Right lobe of liver (tissue), 6 donors: ENCODE measurements at places on chromosomes 1 and 21. TPM values are rescaled to one million over a fixed set of nuclear protein-coding genes. Genes with fewer than 3 reads are reported as not detected.

- no peaks in the 10 kb centered on the region for H3K27me3 ChIP-seq
- DNase-seq = no peak
- H3K36me3 ChIP-seq = no peaks in the 10 kb centered on the region
Observed at GRCh38 chr1:93459126-93459525, 11.2 kb downstream of the FNBP1L start.

DNA sequence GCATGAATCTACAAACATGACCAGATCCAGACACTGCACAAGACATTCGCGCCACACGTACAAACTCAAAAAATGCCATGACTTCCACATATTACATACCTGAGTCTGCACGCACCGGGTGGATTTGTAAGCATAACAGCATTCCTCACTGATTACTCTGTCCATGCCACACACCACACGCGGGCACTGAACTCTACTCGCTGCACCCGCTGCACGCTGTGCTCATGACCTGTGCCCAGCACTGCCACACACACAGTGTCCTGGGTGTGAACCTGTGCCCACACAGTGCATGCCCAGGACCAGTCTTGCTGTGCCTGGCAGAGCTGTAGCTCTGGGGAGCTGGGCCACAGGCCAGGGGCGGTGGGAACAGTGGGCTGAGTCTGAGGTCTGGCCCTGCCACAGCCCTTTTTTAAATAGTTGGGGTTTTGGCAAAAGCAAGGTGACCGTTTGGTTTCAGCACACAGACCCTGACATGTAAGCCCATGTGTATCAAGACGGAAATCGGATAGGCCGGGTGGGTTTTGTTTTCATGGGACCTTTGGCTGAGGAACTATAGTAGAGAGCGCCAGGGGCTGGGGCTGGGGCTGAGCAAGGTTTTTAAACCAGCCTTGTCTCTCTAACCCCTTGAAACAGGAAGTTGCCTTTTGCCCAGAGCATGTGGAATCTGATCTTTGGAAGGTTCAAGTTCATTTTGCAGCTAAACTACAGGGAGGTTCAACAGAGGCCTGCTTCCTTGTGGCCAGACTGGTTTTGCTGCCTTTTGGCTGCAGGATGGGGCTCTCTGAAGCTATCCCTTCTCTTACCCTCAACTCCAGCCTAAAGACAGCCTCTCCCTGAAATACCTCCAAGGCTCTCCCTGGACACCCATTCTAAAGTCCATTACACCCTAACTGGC is 12.3 kb upstream of the GOLT1A start:
- peak; percentile 89 for DNase-seq
- H3K36me3 ChIP-seq = no peaks in the 10 kb centered on the region
- H3K27me3 ChIP-seq = no peaks in the 10 kb centered on the region
- H3K27ac ChIP-seq = peak overlapping the region; percentile 91
- no peak overlapping the region for H3K4me3 ChIP-seq

GRCh38 chr1:6634371-6635052 is 9.8 kb downstream of the THAP3 start:
- peaks cover 8% of the 10 kb centered on the region for H3K36me3 ChIP-seq
- DNase-seq = peak; percentile 85
- no peak overlapping the region for H3K4me3 ChIP-seq
- H3K27ac ChIP-seq = no peak overlapping the region
- no peaks in the 10 kb centered on the region for H3K27me3 ChIP-seq

DNA sequence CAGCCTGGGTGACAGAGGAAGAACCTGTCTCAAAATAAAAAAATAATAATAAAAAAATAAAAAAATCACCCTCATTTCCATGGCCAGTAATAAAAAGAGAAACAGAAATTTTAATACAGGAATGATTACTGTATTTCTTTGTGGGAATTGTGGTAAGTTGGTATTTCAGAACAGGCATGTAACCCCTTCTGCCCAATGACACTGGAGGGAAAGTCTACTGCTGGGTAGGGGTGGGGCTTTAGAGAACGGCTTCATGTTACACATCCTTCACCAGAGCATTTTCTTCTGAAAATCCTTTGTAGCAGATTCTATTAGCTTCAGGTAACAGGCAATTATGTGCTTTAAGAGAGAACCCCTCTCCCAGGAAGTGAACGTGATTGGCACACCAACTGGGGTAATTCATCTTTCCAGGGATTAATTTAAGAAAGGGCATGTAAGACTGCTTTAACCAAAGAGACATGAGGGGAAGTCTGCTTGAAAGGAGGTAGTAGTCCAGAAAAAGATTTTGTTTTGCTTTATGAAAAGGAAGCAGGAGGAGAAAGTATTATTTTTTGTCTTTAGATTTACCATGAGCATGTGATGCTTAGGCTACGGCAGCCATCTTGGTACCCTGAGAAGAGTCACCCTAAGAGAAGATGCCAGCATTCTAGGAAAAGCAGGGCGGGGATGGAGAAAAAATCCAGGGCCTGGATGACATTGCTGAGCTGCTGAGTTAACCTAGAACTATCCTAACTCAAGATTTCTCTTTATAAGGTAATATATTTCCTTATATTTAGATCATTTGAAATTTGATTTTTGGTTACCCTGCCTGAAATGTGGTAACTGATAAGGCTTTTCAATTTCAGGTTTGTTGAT is 57.7 kb upstream of the DPT start:
- H3K4me1 ChIP-seq = no peaks in the 10 kb centered on the region
- no peaks in the 10 kb centered on the region for H3K27me3 ChIP-seq
- no peak overlapping the region for H3K4me3 ChIP-seq
- H3K27ac ChIP-seq = no peak overlapping the region
- no peak for DNase-seq

DNA sequence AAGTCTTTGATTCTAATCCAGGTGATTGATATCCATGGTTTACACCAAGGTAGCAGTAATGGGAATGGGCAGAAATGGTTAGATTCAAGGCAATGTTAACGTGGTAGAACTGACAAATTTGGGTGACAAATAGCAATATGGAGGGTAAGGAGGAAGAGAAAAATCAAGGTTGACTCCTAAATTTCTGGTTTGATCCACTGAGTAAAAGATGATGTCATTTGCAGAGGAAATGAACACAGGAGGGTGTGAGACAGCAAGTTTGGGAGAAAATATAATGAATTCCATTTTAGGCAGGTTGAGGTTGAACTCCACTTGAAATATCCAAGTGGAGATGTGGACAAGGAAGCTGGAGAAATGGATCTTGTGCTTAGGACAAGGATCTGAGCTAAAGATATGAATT is 170.9 kb upstream of the CAMK1G start:
- H3K4me3 ChIP-seq = no peak overlapping the region
- H3K27ac ChIP-seq = no peak overlapping the region
- H3K27me3 ChIP-seq = no peaks in the 10 kb centered on the region
- no peak for DNase-seq
- H3K4me1 ChIP-seq = peaks cover 7% of the 10 kb centered on the region
- H3K36me3 ChIP-seq = no peaks in the 10 kb centered on the region

GRCh38 chr1:16217061-16217785 is 4.8 kb upstream of the ARHGEF19 start:
- peak; percentile 99 for DNase-seq
- H3K4me3 ChIP-seq = peak overlapping the region; percentile 47
- no peaks in the 10 kb centered on the region for H3K27me3 ChIP-seq
- H3K4me1 ChIP-seq = no peaks in the 10 kb centered on the region
- H3K36me3 ChIP-seq = no peaks in the 10 kb centered on the region

- no peaks in the 10 kb centered on the region for H3K4me1 ChIP-seq
- H3K36me3 ChIP-seq = no peaks in the 10 kb centered on the region
- H3K27ac ChIP-seq = no peak overlapping the region
- DNase-seq = no peak
- no peak overlapping the region for H3K4me3 ChIP-seq
Observed at GRCh38 chr1:177103005-177103852, 61.3 kb downstream of the ASTN1 start.

DNA sequence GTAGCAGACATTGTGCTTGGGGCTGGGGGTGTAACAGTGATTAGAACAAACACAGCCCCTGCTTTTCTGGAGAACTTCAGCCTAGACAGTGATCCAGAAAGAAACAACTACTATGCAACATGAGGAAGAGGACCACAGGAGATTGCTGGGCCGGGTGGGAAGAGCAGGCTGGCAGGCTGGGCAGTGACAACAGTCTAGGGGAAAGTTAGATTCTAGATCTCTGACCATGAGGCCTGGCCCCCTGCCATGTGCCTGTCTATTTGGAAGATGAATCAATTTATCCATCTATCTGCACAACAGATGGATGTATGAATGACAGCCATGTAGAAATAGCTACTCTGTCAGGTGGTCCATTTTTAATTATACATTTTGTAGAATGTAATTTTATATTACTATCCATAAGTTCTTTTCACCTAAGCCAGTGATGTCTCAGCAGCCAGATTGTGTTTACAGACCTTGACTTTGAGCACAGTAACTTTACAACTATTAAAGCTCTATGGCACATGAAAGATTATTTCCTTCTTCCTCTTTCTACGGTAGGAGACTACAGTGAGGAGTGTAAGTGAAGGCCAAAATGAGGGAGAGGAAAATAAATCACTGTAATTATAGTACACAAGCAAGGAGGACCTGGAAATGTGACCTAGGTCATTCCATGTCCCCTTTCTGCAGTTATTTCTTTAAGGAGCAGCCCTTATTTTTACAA is 15.5 kb downstream of the CLIC6 start:
- H3K36me3 ChIP-seq = no peaks in the 10 kb centered on the region
- DNase-seq = no peak

- no peak for DNase-seq
- no peaks in the 10 kb centered on the region for H3K4me1 ChIP-seq
- H3K4me3 ChIP-seq = no peak overlapping the region
- no peak overlapping the region for H3K27ac ChIP-seq
Observed at GRCh38 chr1:103180660-103181059, 72.3 kb upstream of the COL11A1 start.

DNA sequence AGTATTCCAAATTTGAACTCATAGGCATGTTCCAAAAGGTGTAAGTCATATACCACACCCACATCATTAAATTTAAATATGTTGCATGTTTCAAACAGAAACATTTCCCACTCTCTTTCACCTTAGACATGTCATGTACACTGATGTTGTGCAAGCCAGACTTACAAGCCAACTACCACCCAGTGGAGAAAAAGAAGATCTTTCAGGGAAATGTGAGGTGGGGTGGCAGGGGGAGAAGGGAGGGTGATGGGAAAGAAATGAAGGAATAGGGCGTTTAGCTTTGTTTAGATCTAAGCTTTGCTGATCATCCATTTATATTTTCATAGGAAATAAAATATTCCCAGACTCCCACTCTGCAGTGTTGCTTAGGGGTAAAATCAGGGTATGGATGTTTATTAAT is 1.6 kb downstream of the NEGR1 start:
- DNase-seq = no peak
- no peak overlapping the region for H3K27ac ChIP-seq
- H3K27me3 ChIP-seq = no peaks in the 10 kb centered on the region
- H3K4me1 ChIP-seq = no peaks in the 10 kb centered on the region
- H3K4me3 ChIP-seq = no peak overlapping the region
- H3K36me3 ChIP-seq = no peaks in the 10 kb centered on the region

DNA sequence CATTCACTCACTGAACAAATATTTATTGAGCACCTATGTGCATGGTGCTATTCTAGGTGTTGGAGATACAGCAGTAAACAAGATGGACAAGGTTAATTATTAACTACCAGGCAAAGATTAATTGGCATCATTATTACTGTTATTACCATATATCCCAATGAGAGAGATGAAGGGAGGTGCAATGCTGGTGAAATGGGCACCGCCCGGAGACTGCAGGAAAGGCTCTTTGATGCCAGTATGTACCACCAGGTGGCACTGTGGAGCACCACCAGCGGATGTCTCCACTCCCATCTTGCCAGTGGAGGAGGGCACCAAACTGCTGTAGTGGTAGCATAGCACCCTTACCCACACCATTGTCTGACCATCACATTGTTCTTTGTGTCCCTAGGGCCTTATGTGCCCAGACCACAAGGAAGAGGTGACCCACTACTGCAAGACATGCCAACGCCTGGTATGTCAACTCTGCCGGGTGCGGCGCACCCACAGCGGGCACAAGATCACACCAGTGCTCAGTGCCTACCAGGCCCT is 3.0 kb downstream of the TRIM46 start:
- no peaks in the 10 kb centered on the region for H3K4me1 ChIP-seq
- H3K4me3 ChIP-seq = no peak overlapping the region
- no peaks in the 10 kb centered on the region for H3K27me3 ChIP-seq
- H3K36me3 ChIP-seq = no peaks in the 10 kb centered on the region
- no peak overlapping the region for H3K27ac ChIP-seq

- H3K4me3 ChIP-seq = no peak overlapping the region
- no peaks in the 10 kb centered on the region for H3K27me3 ChIP-seq
- DNase-seq = no peak
Observed at GRCh38 chr1:109393617-109394233, 4.0 kb downstream of the SORT1 start.

DNA sequence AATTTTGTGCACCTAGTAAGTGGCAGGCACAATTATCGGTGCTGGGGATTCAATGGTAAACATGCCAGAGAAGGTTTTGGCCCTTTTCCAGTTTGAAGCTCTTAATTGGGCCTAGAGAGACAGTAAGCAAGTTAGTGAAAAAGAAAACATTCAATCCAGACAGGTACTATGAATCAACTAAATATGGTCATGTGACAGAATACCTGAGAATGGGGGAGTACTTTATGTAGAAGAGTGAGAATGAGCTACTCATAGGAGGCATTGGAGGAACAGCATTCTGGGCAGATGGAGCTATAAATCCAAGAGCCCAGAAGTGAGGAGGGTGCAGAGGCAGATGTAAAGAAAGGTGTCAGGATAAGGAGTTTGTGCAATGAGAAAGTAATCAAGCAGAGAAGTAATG is 1017.9 kb downstream of the ADGRL2 start:
- no peak overlapping the region for H3K27ac ChIP-seq
- no peak overlapping the region for H3K4me3 ChIP-seq
- H3K36me3 ChIP-seq = no peaks in the 10 kb centered on the region
- no peak for DNase-seq
- no peaks in the 10 kb centered on the region for H3K4me1 ChIP-seq
- no peaks in the 10 kb centered on the region for H3K27me3 ChIP-seq

DNA sequence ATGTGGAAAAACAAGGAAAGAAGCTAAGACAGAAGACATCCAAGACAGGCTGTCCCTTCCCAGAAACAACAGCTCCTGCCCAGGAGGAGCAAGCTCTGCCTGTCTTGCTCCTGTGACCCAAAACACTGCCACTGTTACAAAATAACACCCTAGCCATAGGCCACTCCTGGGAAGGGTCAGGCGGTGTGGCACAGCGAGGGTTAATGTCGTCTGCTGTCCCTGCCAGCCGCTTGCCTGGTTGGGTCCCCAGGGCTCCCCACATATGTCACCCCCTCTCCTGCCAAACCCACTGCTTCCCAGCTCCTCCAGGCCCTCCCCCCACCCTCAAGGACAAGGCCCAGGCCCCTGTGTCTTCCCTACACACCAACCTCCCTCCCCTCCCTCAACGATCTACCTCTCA is 3.9 kb upstream of the NHLH1 start:
- H3K4me3 ChIP-seq = no peak overlapping the region
- peaks cover under 1% of the 10 kb centered on the region for H3K36me3 ChIP-seq
- no peaks in the 10 kb centered on the region for H3K27me3 ChIP-seq
- DNase-seq = no peak

GRCh38 chr1:154495496-154496273 is 6.3 kb upstream of the TDRD10 start:
- no peaks in the 10 kb centered on the region for H3K27me3 ChIP-seq
- no peak overlapping the region for H3K4me3 ChIP-seq
- no peaks in the 10 kb centered on the region for H3K36me3 ChIP-seq
- H3K27ac ChIP-seq = no peak overlapping the region
- H3K4me1 ChIP-seq = peaks cover 29% of the 10 kb centered on the region

GRCh38 chr1:239091537-239091936 is 294.8 kb upstream of the CHRM3 start:
- H3K27ac ChIP-seq = no peak overlapping the region
- no peaks in the 10 kb centered on the region for H3K27me3 ChIP-seq
- no peaks in the 10 kb centered on the region for H3K36me3 ChIP-seq
- no peaks in the 10 kb centered on the region for H3K4me1 ChIP-seq

- peaks cover 9% of the 10 kb centered on the region for H3K4me1 ChIP-seq
- no peaks in the 10 kb centered on the region for H3K27me3 ChIP-seq
- H3K36me3 ChIP-seq = peaks cover 5% of the 10 kb centered on the region
Observed at GRCh38 chr1:228108742-228109072, 392 bp downstream of the MRPL55 start.

The TNNT2 gene
- total RNA-seq = 0.24 TPM

The ELF3 gene
- 83.1 TPM for total RNA-seq
